ENCODE measurements at places on chromosomes 3 and 15.

DNA sequence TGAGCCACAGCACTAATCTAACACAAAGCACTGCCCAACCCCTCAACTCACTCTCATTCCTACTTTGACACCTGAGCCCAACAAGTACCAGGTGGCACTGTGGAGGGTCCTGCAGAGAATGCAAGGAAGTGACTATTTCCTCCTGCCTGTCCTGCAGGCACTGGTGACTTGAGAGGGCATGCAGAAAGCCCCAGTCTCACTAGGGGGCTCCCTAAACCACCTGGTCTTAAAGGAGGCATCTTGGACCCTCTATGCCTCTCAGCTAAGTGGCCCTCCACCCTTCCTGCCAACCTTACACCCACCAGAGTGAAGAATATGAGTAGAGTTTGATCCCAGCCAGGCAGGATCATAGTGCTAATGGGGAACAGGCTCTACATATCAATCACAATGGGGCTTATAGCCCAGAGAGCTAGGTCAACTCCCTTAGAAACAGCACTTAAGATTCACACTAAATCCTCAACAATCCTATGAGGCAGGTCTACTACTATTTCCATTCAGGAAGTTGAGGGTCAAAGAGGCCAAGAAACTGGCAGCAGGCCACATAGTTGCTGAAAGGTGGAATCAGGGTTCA lies 15.2 kb downstream of the TRAIP start:
- no peak for DNase-seq

GRCh38 chr3:72839057-72839456 lies 9.2 kb downstream of the SHQ1 start:
- DNase-seq, result no peak

- no peak for DNase-seq
Observed at GRCh38 chr3:71651625-71652024, 68.1 kb upstream of the FOXP1 start.

DNA sequence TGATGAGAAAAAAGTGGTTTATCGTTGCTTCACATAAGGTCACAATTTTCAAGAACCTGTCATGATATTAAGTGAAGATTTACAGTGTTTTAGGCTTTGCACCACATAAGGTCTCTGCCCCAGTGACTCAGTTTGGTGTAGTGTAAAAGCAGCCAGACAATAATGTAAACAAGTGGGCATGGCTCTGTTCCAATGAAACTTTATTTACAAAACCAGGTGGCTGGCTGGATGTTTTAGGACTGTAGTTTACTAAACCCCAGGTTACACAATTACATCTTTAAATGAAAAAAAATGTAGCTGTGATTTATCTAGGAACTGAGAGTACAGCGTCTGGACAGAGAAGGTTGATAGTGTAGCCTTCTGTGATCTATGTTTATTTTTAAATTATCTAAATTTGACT lies 9.7 kb upstream of the FBXL22 start:
- DNase-seq, result no peak

GRCh38 chr15:50996641-50997040 lies 88.2 kb downstream of the AP4E1 start:
- no peak for DNase-seq

DNA sequence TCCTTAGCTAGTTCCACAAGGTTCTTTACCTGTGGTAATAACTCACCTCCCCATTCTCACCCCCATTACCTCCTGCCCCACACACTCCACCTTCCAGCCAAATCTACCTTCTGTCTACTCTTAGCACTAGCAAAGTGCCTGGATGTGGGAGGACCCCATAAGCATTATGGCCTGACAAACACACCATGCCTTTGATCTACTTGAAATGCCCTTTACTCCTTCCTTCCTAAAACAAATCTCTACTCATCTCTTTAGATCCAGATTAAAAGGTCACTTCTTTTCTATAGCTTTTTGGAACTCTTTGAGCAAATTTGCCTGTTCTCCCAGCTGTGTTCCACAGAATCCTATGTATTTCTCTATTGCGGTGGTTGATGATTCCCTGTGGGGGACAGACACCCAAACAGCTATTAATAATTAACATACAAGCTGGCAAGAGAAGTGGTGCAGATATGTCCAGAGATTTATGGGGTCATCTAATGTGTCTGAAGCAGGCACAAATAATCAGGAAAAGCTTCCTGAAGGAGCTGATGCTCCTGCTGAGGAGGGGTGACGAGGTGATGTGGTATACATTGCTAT lies 34.0 kb downstream of the DGKG start:
- DNase-seq, result no peak

DNA sequence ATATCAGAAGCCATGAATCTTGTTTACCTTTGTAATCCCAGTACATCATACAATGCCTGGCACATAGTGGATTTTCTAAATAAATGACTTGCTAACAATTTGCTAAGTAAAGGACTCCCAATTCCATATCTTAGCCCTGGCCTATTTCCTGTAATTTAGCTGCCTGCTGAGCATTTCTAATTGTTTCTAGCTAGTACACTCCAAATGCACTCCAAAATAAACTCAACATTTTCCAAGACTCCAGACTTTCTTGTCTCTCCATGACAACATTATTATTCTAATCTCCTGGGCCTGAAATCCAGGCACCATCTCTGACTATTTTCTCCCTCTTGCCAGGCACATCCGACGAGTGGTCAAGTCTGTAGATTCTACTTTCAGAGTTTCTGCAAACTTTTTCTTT lies 773.5 kb downstream of the SQOR start:
- no peak for DNase-seq

- DNase-seq, result no peak
Observed at GRCh38 chr3:44111482-44111881, 130.2 kb upstream of the TOPAZ1 start.

GRCh38 chr15:71509139-71509538 lies 301.2 kb upstream of the NR2E3 start:
- DNase-seq, result no peak

- no peak for DNase-seq
Observed at GRCh38 chr3:124650798-124651197, 79.5 kb upstream of the UMPS start.

GRCh38 chr3:114741066-114741465 lies 406.0 kb downstream of the ZBTB20 start:
- DNase-seq, result no peak

DNA sequence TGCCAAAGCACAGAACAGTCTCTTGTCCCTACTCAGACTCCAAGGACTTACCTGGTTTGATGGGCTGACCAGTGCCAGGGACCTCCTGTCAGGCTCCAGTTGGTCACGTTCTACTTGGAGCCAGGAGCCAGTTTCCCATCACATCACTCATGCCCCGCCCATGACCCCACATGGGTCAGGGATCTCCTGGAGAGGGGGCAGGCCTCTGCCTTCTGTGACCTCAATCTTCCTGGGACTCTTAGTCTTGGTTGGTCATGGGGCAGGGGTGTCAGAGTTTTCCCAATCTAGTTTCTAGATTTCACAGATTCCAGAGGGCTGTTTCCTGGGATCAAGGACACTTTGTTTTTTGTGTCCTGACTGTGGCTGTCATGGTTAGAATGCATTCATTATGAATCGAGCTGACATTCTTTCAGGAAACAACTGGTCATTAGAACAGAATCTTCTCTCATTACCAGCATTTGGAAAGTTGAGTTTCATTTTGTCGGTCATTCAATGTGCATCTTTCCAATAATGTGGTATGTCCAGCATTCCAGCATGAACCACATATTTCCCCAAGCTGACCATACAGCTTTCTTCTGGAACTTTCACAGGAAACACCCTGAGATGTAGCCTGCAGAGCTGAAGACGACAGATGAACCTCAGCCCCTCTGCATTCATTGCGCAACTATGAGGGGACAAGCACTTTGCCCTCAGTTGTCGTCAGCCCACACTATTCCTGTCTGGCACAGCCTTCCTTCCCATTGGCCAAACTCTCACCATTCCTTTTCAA lies 19.8 kb downstream of the CYP19A1 start:
- no peak for DNase-seq

DNA sequence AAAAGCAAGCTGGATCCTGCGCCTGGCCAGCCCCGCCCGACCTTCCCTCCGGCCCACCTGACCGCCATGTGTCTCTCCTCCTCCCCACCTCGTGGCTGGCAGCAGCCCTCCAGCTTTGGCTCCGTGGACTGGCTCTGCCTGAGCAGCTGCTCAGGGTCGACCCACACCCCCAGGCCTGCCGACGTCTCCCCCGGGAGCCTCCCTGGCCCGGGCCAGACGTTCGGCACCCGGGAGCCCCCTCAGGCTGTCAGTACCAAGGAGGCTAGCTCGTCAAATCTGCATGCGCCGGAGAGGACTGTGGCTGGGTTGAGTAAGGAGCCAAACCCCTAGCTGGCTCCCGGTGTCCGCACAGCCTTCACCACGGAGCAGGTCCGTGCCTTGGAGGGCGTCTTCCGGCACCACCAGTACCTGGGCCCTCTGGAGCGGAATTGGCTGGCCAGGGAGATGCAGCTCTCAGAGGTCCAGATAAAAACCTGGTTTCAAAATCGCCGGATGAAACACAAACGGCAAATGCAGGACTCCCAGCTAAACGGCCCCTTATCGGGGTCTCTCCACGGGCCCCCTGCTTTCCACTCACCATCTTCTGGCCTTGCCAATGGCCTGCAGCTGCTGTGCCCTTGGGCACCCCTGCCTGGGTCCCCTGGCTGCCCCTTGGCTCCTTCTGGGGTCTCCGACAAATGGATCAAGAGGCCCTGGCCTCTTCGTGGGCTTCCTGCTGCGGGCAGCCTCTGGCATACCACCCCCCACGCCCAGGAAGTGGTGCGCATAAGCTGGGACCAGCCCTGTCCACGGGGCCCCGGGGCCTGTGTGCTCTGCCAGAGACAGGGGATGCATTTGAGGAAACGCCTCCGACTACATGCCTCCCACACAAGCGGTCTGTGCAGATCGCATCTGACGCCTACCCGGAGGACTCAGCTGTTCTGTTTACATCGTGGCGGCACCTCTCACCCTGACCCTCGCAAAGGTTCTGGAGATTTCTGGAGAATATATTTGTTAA lies 345.0 kb downstream of the ZNF385D start:
- no peak for DNase-seq

DNA sequence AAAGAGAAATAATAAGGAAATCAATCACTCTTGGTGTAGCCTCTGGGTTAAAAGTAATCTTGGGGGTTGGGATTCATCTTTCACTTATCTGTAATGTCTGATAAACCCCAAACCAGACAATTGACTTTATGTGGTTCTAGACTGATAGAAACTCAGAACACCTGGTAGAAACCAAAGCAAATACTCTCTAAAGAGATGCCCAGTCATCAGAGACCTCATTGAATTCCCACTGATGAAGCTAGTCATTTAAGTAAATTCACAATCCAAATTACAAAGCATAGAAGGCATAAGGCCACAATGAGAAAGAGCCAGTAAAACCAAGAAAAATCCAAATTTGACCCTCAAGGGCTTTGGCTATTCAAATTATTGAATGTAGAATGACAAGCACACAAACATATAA lies 250.6 kb downstream of the MBNL1 start:
- DNase-seq, result no peak

- DNase-seq, result peak; percentile 5
Observed at GRCh38 chr15:35477312-35478262, 68.4 kb downstream of the DPH6 start.
